HS-27A (cell line): ENCODE measurements at places on chromosomes 16 and 17.

DNA sequence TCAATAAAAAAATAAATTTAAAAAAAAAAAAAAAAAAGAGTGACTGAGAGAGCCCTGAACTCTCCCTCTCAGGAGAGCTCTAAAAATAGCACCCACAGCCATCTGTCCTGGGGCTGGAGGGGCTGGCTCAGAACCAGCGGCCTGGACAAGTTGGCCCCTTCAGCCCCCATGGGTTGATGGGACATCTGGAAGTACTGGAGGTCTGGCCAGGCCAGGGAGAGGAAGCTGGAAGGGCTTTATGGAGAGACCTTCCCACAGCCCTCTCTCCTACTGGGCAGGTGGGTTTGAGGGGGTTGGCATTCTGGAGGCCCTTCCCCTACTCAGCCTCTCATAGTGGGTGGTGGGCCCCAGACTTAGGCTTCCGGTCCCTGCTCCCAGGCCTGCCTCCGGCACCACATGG lies 93.7 kb upstream of the TMEM97 start:
- DNase-seq: no peak

DNA sequence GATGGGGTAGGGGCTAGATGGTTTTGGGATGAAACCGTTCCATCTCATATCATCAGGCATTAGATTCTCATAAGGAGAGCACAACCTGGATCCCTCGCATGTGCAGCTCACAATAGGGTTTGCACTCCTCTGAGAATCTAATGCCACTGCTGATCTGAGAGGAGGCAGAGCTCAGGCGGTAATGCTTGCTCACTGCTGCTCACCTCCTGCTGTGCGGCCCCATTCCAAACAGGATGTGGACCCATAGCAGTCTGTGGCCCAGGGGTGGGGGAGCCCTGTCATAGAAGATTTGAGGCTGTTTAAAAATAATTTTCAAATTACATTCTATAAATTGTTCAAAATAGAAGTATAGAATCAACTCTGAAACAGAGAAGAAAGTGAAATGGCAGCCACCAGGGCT lies 50.8 kb downstream of the PHKB start:
- DNase-seq: no peak

DNA sequence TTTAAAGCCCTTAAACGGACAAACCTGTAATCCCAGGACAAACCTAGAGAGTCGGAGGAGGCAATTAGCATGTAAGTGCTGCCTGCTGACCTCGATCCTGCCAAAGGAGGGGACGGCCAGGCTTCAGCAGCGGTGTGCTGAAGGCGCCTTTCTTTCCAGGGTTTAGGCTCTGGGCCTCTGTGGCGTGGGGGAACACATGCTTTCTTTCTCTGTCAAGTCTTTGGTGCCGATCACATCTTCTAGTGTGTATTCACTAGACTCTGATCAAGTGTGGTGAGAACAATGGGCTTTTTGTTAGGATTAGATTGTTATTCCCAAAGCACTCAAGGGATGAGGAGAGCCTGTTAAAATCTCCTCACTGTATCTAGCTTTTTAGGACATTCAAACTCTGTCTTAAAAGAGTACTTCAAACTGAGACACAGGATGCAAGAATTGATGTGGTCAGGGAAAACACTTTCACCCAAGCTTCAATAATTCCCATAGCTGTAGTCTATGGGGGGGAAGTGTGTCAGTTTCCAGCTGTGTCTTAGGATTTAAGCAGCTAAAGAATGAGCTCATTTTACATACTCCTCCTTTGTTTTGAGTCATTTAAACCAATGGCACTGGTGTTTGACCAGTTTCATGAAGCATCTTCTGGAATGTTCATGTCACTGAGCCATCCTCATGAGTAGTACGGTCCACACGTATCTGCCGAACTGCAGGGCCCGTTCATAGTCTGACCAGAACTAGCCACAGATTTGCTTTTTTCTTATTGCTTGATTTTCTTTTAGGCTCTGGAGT lies 51.2 kb downstream of the RPA1 start:
- no peak for DNase-seq

DNA sequence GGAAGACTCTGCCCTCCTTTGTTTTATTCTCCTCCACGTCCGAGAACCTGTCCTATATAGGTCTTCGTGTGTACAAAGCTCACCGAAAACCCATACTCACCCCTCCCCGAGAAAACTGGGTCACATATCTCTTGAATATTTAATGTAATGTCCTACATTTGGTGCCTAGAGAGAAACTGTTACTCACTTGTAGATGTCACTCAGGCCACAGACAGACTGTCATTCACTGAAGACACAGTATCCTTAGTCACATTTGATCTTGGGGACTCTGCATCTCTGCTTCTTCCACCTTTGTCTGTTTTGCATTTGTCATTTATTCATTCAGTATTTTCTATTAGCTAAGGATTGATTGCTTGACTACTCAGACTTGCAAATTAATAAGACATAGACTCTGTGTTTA lies 131.8 kb upstream of the TBX2 start:
- no peak for DNase-seq

DNA sequence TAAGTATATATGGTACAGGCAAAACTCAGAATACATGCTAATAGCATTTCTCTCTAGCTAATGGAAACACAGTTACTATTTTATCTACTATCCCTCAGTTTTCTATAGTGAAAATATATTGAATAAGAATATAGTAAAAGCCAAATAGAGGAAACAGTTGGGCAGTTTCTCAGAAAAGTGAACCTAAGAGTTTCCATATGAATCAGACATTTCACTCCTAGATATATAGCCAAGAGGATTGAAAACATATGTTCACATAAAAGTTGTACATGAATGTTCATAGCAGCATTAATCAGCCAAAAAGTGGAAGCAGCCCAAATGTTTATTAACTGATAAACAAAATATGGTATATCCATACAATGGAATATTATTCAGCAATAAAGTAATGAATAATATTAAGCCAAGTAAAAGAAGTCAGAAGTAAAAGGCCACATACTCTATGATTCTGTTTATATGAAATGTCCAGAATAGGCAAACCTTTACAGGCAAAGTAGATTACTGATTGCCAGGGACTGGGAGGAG lies 134.6 kb downstream of the CYB561 start:
- no peak for DNase-seq
